ENCODE measurements at places on chromosomes 6 and 20. TPM values are rescaled to one million over a fixed set of nuclear protein-coding genes. Genes with fewer than 3 reads are reported as not detected.

- DNase-seq = no peak
- H3K4me1 ChIP-seq = no peaks in the 10 kb centered on the region
- no peaks in the 10 kb centered on the region for H3K36me3 ChIP-seq
- no peaks in the 10 kb centered on the region for H3K27me3 ChIP-seq
- no peak overlapping the region for H3K4me3 ChIP-seq
These were observed 8.4 kb upstream of the RNF182 start for GRCh38 chr6:13916230-13916944.

- no peaks in the 10 kb centered on the region for H3K4me1 ChIP-seq
- no peak for DNase-seq
- H3K4me3 ChIP-seq = no peak overlapping the region
- no peak overlapping the region for H3K27ac ChIP-seq
- H3K36me3 ChIP-seq = no peaks in the 10 kb centered on the region
- no peaks in the 10 kb centered on the region for H3K27me3 ChIP-seq
These were observed 36.3 kb downstream of the CARMIL1 start for GRCh38 chr6:25315194-25316177.

DNA sequence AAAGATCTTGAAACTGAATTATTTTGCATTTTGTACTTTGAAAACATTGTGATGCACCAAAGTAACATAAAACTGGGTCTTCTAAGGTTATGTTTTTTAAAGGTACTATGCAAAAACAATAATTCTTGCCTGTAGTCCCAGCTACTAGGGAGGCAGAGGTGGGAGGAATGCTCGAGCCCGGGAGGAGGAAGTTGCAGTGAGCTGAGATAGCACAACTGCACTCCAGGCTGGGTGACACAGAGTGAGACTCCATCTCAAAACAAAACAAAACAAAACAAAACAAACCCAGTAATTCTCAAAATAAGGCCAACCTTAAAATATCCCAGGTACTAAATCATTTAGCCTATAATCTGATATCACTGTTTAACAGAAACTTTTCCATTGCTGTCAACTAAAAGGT, 269.6 kb downstream of the KHDC1L start:
- DNase-seq = no peak
- no peak overlapping the region for H3K4me3 ChIP-seq
- no peaks in the 10 kb centered on the region for H3K27me3 ChIP-seq
- no peaks in the 10 kb centered on the region for H3K4me1 ChIP-seq

DNA sequence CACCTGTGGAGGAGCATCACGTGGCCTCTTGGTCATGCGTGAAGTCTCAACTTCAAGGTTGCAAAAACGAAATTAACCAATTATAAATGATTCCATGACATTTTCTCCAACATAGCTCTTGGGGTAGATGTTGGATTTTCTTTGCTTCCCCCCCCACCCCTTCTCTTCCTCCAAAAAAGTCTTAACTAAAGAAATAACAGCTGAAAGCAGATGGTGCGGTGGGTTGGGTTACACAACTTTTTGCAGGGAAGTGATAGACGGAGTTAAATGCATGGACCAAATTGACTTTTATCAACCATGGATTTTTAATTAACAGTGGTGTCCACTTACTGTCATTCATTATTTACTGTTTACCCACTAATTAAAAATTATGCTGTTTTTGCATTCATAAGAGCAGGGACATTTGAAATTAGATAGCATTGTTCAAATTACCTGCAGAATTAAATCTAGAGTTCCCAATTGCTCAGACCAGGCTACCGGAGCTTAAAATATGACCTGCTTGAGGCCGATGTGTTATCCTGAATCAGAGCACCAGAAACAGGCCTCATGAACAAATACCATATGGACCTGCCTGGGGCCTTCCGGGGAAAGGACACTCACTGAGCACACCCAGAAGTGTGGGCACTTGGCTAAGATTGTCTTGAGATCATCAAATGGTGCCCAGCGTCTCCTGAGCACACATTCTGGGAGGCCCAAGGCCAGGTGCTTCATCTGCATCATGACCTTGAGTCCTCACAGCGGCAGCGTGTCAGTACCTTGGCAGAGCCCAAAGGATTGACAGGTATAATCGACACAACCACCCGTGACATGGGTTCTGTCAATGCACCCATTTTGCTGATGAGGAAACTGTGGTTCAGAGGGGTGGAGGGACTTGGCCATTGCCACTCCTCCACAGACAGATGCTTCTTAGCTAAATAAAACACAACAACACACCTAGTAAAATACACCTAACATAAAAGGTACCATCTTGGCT, 41.5 kb downstream of the APCDD1L start:
- no peaks in the 10 kb centered on the region for H3K4me1 ChIP-seq
- H3K27ac ChIP-seq = no peak overlapping the region
- no peak for DNase-seq
- H3K36me3 ChIP-seq = no peaks in the 10 kb centered on the region

DNA sequence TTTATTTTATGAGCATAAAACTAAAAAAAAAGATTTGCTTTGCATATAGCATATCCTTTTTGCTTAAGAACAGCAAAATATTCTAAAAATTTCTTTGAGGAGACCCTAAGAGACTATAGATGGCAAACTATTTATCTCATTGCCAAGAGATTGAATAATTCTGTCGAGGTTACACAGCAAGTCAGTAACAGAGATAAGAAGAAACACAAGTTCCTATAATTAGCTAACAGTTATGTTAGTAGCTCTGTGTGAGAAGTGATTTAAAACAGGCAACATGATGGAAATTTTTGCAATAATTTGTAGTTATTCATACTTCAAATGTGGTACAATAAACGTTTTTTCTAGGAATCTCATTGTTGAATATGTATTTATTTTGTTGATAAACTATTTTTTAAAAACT, 9.1 kb downstream of the LAMA2 start:
- H3K36me3 ChIP-seq = no peaks in the 10 kb centered on the region
- no peaks in the 10 kb centered on the region for H3K4me1 ChIP-seq
- H3K4me3 ChIP-seq = no peak overlapping the region

- H3K27me3 ChIP-seq = no peaks in the 10 kb centered on the region
- no peak for DNase-seq
- H3K4me1 ChIP-seq = no peaks in the 10 kb centered on the region
- H3K27ac ChIP-seq = no peak overlapping the region
- H3K4me3 ChIP-seq = no peak overlapping the region
- H3K36me3 ChIP-seq = no peaks in the 10 kb centered on the region
These were observed 244.2 kb downstream of the HIVEP2 start for GRCh38 chr6:142700671-142701312.

DNA sequence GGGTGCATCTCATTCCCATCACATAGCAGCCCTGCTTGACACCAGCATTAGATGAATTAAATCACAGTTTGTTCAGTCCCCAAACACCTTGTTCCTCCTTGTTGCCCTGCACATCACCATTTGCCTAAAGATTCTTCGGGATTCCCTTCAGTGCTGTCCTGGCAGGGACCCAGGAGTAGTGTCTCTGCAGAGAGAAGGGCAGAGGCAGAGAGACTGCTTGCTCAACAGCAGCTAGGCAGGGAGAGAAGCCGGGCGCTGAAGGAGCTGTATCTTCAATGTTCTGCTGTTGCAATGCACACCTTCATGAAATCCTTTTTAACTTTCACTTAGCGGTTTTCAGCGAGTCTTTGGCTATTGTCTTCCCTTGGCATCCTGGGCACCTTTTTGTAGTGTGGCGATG, 362.9 kb downstream of the FARS2 start:
- H3K4me1 ChIP-seq = peaks cover 22% of the 10 kb centered on the region
- H3K4me3 ChIP-seq = no peak overlapping the region
- no peaks in the 10 kb centered on the region for H3K27me3 ChIP-seq
- DNase-seq = no peak
- no peaks in the 10 kb centered on the region for H3K36me3 ChIP-seq
- H3K27ac ChIP-seq = no peak overlapping the region

DNA sequence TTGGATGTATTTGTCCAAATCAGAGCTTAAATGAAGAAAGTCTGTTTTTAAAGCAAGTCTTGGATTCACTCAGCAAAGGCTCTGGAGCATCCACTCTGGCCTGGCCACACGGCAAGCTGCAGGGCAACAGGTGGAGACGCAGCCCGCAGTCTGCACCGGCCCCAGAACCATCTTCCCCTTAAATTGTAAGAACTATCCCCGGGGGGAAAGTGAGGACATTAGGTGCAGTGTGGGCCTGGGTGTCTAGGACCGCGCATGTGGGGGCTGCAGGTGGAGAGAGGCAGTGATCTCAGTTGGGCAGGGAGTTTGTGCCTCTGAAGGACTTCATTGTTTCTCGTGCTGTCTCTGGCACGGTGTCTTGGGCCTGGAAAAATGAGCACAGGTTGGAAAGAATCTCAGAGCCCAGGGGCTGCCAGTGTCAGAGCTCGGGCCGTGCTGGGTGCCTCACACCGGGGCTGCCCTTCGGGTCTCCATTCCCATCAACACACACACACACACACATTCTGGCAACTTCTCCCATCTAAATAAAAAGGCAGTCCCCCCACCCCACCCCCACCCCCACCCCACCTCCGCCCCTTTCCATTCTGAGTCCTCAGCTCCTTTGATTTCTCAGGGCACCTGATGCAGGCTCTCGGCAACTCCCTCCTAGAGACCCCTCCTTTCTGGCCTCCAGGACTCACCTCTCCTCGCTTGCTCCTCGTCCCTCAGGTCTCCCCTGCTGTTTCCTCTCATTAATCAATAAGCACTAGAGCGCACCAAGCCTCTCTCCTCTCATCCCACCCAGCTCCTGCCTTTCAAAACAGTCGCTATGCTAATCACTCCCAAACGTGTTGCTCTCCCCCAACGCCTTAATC, 48.4 kb downstream of the FOXF2 start:
- no peak overlapping the region for H3K4me3 ChIP-seq
- no peak overlapping the region for H3K27ac ChIP-seq
- H3K27me3 ChIP-seq = no peaks in the 10 kb centered on the region
- H3K36me3 ChIP-seq = no peaks in the 10 kb centered on the region
- no peak for DNase-seq

GRCh38 chr6:130223508-130223907, 757 bp upstream of the SAMD3 start:
- H3K27ac ChIP-seq = peak overlapping the region; percentile 47
- H3K27me3 ChIP-seq = no peaks in the 10 kb centered on the region
- DNase-seq = peak; percentile 69

GRCh38 chr6:28974505-28974904, 30.6 kb downstream of the ZNF311 start:
- no peak overlapping the region for H3K4me3 ChIP-seq
- H3K36me3 ChIP-seq = no peaks in the 10 kb centered on the region
- H3K4me1 ChIP-seq = peaks cover 11% of the 10 kb centered on the region
- H3K27ac ChIP-seq = no peak overlapping the region
- DNase-seq = no peak

GRCh38 chr6:108570517-108570916, 9.8 kb downstream of the FOXO3 start:
- H3K4me3 ChIP-seq = no peak overlapping the region
- DNase-seq = no peak
- H3K27me3 ChIP-seq = no peaks in the 10 kb centered on the region
- H3K36me3 ChIP-seq = peaks cover 14% of the 10 kb centered on the region

DNA sequence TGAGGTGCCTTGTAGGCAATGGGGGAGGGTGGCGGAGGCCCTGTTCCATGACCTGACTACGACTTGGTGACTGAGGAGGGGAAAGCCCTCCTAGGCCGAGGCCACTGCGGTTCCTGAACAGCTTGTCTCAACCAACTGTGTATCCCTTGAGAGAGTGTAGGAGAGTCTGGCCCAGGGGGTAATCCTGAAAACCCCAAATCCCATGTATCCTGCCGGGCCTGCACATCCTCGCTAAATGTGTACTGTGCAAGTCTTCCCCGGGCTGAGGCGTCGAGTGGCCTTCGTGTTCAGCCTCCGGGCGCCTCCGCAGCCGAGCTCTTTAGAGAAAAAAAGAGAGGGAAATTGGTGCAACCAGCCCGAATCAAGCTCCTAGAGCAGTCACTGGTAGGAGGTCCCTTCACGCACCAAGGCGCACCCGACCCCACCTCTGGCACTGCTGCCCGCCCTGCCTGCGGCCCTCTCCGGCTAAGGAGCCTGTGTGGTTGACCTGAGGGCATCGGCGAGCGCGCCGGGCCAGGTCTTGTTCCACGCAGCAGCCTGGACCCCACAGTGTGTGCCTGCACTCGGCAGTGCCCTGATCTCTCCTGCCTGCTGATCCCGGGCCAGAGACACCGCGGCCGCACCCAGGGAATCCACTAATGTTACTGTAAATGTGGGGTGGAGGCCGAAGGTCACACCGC, 7.3 kb downstream of the SIM1 start:
- no peaks in the 10 kb centered on the region for H3K36me3 ChIP-seq
- no peak overlapping the region for H3K27ac ChIP-seq
- no peak overlapping the region for H3K4me3 ChIP-seq
- DNase-seq = no peak
- peaks cover 14% of the 10 kb centered on the region for H3K4me1 ChIP-seq

- no peaks in the 10 kb centered on the region for H3K4me1 ChIP-seq
- H3K4me3 ChIP-seq = no peak overlapping the region
- no peak for DNase-seq
- H3K27ac ChIP-seq = no peak overlapping the region
- H3K27me3 ChIP-seq = no peaks in the 10 kb centered on the region
- no peaks in the 10 kb centered on the region for H3K36me3 ChIP-seq
These were observed 646.5 kb downstream of the TENT5A start for GRCh38 chr6:81105998-81106397.

DNA sequence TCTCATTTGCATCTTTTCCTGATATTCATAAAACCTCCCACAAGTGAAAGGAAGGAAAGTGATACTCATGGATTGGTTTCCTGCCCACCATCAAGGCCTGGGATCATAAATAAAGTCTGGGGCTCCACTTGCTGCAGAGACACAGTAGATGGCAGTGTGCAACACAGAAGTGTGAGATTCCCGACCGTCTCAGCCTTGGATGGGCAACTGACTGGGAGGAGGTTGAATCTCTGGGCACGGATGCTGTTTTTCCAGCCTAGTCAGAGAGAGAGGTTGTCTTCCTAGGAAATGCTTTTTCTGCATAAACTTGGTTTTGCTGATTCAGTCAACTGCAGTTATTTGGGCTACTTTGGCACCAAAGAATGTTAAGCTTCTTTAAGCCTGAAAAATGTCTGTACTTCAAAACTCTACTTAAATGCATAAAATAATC, 9.9 kb upstream of the RFPL4B start:
- no peak overlapping the region for H3K4me3 ChIP-seq
- H3K27ac ChIP-seq = no peak overlapping the region
- no peaks in the 10 kb centered on the region for H3K4me1 ChIP-seq
- H3K27me3 ChIP-seq = no peaks in the 10 kb centered on the region
- DNase-seq = no peak
- no peaks in the 10 kb centered on the region for H3K36me3 ChIP-seq

GRCh38 chr6:39206250-39206721, 23.0 kb downstream of the KCNK5 start:
- H3K4me1 ChIP-seq = peaks cover 5% of the 10 kb centered on the region
- H3K36me3 ChIP-seq = no peaks in the 10 kb centered on the region
- H3K27me3 ChIP-seq = no peaks in the 10 kb centered on the region
- no peak overlapping the region for H3K27ac ChIP-seq
- no peak for DNase-seq

Gene PGC
- total RNA-seq = not detected

Gene HFE
- 4.2 TPM for total RNA-seq

Gene GPSM3
- total RNA-seq = 309 TPM

Gene HLA-DOA
- total RNA-seq = 1.4 TPM

Gene COL12A1
- not detected for total RNA-seq

Gene SLC17A3
- 1.00 TPM for total RNA-seq

Gene TAF4
- 32.7 TPM for total RNA-seq
